Mesendoderm (in vitro differentiated cells): ENCODE measurements at places on chromosomes 12 and 14.
A peak's percentile ranks its signal among the peaks of the same experiment; 100 is the strongest.

DNA sequence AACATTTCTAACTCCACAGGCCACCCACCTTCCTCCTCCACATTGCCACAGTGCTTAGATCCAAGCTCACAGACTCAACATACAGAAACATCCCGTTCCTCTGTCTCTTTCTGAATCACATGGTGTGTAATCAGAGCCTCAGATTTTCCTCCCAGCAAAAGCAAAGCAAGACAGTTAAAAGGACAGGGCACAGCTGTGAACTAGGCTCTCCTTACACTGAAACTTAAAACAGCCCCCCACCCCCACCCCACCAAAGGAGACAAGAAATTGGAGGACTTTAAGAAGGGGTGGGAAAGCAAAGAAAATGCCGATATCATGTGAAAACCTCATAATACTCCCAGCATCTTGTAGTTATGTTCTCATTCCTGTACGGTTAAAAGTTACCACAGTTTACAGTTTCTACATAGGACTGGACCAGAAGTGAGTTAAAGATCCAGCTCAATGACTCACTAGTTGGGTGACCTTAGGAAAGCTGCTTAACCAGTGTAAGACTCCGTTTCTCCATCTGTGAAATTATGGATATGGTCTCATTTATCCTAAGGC is 4.8 kb downstream of the YBX3 start:
- peak; percentile 36 for DNase-seq

DNA sequence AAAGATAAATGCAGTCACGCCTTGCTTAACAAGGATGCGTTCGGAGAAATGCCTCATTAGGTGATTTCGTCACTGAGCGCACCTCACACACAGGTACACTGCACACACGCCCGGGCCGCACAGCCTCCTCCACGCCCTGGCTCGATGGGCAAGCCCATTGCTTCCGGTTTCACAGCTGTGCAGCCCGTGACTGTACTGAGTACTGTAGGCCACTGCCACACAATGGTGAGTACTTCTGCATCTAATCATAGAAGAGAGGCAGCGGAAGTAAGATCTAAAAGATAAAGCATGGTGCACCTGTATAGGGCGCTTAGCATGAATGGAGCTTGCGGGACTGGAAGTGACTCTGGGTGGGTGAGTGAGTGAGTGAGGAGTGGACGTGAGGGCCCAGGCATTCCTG is 4.3 kb downstream of the RIMBP2 start:
- DNase-seq = no peak

GRCh38 chr14:60204843-60205774 is 39.9 kb upstream of the DHRS7 start:
- no peak for DNase-seq

- peak; percentile 99 for DNase-seq
These were observed 155.4 kb upstream of the PDE3A start for GRCh38 chr12:20212658-20213555.

- no peak for DNase-seq
These were observed 450.9 kb upstream of the TMPO start for GRCh38 chr12:98064501-98064900.
